ENCODE measurements at places on chromosomes 12 and 14. TPM values are rescaled to one million over a fixed set of nuclear protein-coding genes. Genes with fewer than 3 reads are reported as not detected.

LRTM2 gene
- polyA plus RNA-seq = 0.09 TPM

OASL gene
- 15.8 TPM for polyA plus RNA-seq

SPTB gene
- polyA plus RNA-seq = 0.60 TPM

PRPH gene
- polyA plus RNA-seq = 31.8 TPM

TAS2R50 gene
- not detected for polyA plus RNA-seq

CCDC177 gene
- not detected for polyA plus RNA-seq

DPPA3 gene
- polyA plus RNA-seq = not detected

SGPP1 gene
- 11.4 TPM for polyA plus RNA-seq

CACNA1C gene
- 0.46 TPM for polyA plus RNA-seq

SIX1 gene
- 0.01 TPM for polyA plus RNA-seq

GRCh38 chr12:123237646-123238329 is 4.6 kb downstream of the MTRFR start:
- peak; percentile 80 for DNase-seq

DNA sequence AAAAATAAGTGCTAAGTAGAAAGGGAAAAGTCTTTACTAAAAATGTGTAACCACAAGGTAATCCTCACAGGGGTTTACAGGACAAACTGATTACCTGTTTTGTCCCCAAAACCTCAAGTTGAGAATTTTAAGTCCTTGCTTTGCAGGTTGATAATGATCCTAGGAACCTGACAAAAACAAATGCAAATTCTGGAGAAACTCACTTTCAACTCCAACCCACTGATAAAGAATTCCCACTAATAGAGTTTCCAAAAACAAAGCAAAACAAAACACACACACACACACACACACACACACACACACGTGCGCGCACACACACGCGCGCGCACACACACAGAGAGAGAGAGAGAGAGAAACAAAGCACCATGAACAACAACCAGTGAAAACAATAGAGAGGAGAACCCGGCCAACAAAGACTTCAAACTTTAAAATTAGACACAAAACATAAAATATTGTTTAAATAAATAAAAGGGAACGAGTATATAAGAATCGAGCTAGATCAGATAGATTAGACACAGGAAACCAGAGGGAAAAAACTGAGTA is 187.0 kb upstream of the FOXN3 start:
- DNase-seq = no peak

DNA sequence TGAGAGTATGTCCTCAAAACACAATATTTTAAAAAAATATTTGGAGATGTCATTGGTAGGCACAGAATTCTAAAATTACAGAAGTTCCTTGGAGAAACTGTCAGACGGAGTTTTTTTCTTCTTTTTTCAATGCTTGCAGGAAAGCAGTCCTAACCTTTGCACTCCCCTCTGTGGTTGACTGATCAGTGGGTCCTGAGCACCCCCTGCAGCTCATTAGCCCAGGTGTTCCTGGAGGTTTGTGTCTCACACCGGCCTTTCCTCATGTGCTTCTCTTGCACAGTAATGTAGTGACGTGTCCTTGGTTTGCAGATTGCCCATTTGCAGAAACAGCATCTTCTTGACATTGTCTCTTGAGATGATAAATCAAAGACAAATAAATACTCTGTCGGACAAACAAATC is 513.0 kb downstream of the TMEM121 start:
- DNase-seq = no peak

GRCh38 chr14:24270537-24271133 is 762 bp downstream of the RABGGTA start:
- DNase-seq = no peak

DNA sequence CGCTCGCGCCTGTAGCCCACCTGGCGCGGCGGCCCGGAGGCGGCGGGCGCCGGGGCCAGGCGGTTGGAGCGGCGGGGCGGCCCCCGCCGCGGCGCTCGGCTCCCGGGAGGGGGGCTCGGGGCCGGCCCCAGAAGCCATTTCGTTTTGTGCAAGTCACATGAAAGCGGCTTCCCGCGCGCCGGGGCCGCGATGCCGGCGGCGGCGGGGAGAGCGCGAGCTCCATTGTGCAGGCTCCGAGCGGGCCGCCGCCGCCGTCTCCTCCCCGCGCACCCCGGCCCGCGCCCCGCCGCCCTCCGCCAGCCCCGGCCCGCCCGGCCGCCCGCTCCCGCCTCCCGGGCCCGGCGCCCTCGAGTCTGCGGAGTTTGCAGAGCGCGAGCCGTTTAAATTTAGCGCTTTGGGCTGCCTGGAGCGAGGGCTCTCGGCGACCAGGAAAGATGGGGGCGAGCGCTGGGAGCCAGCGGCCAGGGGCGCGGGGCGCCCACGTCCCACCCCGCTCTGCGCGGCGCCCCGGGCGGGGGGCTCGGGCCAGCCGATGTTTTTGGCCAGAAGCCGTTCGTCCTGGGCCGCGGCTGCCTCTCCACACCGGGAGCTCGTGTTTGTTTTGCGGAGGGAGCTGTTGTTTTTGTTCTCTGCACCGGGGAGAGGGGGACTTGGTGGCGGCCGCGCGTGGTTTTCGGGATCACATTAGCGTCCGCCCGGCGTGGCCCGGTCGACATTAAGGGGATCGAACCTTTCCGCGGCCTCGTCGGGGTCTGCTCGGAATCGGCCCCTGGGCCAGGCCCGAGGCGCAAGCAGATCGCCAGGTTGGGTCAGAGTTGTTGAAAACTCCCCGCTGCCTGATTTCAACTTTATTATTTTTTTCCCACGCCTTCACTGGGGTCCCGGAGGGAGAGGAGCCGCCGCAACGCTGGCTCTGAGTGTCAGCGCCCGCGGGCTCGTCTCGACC is 982 bp downstream of the BCL7A start:
- no peak for DNase-seq

GRCh38 chr12:128853600-128854197 is 421 bp downstream of the GLT1D1 start:
- DNase-seq = peak; percentile 57

- no peak for DNase-seq
These were observed 165.9 kb upstream of the OTX2 start for GRCh38 chr14:56976211-56976610.

GRCh38 chr12:13603953-13604352 is 377.4 kb downstream of the GRIN2B start:
- no peak for DNase-seq

GRCh38 chr12:39835517-39836489 is 216.2 kb upstream of the ABCD2 start:
- DNase-seq = no peak

- no peak for DNase-seq
These were observed 48.9 kb upstream of the LRIG3 start for GRCh38 chr12:58969237-58969636.

GRCh38 chr14:56026506-56026905 is 91.7 kb upstream of the PELI2 start:
- no peak for DNase-seq

- no peak for DNase-seq
These were observed 477.5 kb downstream of the RAD51B start for GRCh38 chr14:68297039-68297438.

DNA sequence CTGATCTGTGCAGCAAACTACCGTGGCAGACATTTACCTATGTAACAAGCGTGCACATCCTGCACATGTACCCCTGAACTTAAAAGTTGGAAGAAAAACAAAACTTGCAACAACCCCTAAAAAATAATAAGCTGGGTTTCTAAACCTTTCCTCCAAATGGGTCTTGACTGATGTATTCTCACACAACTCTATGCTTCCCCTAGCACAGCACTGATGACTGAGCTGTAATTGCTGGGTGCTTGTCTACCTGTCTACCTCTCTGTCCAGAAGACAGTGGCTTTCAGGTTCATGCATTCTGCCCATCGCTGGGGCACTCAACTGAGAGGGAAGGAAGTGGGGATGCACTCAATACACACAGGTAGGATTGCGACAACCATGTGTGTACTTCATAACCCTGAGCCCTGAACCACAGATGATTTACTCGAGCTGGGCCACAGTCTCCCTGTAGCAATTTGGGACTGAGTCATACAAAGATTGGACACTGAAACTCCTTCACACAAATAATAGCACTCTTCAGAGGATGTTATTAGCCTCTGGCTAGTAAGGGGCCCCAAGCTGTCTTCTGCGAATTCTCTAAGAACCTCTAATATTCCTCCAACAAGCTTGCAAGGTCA is 44.8 kb upstream of the TMPO start:
- DNase-seq = no peak

DNA sequence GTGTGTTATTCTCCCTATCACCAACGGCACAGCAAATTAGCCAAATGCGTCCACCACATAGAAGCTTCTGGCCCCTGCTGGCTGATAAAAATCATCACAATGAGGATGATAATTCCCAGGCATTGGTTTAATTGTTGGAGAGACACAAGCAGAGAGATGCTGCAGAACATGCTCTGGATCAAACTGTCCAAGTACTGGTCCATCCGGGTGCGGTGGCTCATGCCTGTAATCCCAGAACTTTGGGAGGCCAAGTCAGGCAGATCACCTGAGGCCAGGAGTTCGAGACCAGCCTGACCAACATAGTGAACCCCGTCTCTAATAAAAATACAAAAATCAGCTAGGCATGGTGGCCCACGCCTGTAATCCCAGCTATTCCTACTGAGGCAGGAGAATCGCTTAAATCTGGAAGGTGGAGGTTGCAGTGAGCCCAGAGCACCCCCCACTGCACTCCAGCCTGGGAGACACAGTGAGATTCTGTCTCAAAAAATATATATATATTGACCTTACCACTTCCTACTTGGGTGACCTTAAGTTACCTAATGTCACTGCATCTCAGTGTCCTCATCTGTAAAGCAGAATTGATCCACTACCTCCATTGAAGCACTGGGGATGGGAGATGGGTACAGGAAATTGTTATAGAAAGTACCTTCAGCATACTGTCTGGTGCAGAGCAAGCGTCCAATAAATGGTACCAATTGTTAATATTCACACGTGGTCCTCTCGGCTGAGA is 83.7 kb upstream of the EGLN3 start:
- no peak for DNase-seq

DNA sequence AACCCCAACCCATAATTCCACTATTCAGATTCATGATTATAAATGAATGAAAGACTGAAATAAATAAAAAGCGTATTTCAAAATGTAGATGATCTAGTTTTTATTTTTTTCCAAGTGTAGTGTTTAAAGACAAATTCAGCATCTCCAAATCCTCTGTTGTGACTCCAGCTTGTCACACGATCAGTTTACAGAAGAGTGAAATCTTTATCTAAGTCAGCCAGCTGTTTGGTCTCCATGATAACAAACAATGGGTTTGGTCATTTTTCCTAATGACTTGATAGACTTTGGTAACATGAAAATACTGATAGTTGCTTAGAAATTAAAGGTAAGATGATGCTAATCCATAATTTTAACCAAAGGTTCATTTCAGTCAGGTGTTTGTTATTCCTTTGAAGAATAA is 114.5 kb upstream of the RASSF8 start:
- DNase-seq = no peak

- DNase-seq = no peak
These were observed 57.2 kb downstream of the LTBP2 start for GRCh38 chr14:74554742-74555362.

- DNase-seq = no peak
These were observed 84.3 kb downstream of the ETNK1 start for GRCh38 chr12:22709292-22709691.

DNA sequence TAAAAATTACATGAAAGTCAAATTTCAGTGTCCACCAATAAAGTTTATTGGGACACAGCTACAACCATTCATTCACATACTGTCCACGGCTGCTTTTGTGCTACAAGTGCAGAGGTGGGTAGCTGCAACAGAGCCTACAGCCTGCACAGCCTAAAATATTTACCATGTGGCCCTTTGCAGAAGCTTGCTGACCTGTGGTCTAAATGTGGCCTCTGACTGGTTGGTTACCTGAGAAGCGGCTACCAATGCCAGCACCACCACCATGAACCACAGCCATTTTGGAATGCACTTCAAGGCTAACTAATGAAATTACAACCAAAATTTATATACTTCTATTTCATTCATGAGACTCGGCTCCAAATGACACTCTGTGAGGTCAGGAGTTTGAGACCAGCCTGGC is 58.6 kb downstream of the NT5DC3 start:
- DNase-seq = peak; percentile 25

- DNase-seq = no peak
These were observed 52.2 kb downstream of the GOLGA5 start for GRCh38 chr14:92846162-92846897.

GRCh38 chr14:92497391-92497790 is 16.2 kb upstream of the RIN3 start:
- no peak for DNase-seq

DNA sequence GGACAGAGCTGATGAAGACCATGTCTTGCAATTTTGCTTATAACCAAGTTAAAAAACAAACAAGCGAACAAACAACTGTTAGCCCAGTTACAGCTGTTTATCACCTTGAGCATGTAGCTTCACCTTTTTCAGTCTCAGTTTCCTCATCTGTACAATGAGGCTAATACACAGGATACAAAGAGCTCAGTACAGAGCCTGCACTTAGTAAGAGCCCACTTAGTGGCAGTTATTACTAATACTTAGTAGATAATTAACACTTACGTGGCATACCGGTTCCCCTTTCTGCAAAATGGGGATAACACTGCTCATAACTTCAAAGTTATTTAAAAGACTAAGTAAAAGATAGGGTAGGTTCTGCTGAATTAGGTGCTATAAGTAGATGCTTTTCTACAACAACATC is 228.0 kb downstream of the MON2 start:
- DNase-seq = no peak

- DNase-seq = peak; percentile 95
These were observed 63.1 kb downstream of the ARL6IP4 start for GRCh38 chr12:123043536-123044001.

DNA sequence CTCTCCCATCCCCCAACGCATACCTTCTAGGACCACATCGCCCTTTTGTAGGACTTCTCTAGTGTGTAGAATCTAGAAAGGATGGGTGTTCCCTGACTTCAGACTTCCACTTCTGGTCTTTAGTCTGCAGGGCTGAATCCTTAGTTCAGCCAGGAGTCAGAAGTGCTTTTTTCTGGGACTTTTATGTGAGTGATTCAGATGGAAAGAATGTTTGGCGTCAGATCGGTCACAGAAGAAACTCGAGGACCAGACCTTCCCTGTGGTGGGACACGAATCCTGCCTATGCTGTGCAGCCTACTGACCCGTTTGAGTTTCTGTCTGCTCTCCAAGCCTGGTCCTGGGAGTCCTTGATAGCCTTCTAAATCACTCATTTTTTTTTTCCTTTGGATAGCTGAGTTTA is 165.4 kb upstream of the SSTR1 start:
- DNase-seq = no peak

DNA sequence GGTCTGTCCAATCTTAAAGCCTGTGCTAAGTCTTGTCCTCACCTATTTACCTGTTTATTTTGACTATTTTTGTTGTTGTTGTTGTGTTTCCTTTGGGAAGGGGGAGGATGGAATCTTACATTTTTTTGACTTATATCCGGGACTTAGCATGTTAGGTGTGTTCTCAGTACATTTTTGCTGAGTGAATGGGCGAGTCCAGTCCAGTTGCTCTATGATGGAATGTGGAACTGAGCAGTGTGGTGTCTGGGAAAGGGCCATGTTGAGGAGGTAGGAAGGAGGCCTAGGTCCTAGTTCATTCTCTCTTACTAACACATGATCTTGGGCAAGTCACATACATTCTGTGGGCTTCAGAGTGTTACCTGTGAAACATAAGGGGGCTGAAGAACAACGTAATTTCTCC is 80.9 kb upstream of the SLC38A2 start:
- DNase-seq = no peak

- no peak for DNase-seq
These were observed 7.4 kb downstream of the MAP4K5 start for GRCh38 chr14:50524731-50525515.

GRCh38 chr12:4717806-4718205 is 2.4 kb upstream of the GALNT8 start:
- no peak for DNase-seq

Measured in sigmoid colon (tissue), 7 donors.